Neural progenitor cell (in vitro differentiated cells): ENCODE measurements at places on chromosomes 11 and 22. TPM values are rescaled to one million over a fixed set of nuclear protein-coding genes. Genes with fewer than 3 reads are reported as not detected.

The IGHMBP2 gene
- 13.6 and 16.5 TPM in 2 replicates for total RNA-seq

The B4GAT1 gene
- 40.9 and 57.1 TPM in 2 replicates for total RNA-seq

The MPZL2 gene
- 1.9 and 2.3 TPM in 2 replicates for total RNA-seq

The PLEKHA7 gene
- 20.3 and 24.0 TPM in 2 replicates for total RNA-seq

DNA sequence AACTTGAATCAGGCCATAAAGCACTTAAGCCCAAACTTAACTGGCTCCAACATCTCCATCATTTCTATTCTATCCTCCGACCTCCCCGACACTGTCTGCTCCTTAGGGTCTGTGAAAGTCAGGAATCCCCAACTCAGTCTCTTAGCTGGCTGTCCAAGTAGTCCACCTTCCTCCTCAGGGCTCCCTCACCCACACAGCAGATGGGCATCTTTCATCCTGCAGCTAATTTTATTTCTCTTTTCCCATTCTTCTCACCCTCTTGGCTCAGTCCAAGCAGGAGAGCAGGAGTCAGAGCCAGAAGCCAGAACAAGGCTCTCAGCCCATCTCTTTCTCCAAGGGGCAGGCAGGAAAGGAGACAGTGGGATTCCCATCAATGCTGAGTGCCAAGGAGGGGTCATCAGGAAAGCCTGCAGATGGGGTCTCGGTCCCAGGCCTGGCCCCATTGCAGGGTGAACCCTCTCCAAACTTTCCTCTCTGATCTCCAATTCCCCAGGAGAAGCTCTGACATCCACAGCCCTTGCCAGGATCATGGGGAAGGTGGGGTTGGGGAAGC lies 40.4 kb upstream of the JAM3 start:
- no peak for DNase-seq

GRCh38 chr22:43094551-43094950 lies 5.4 kb upstream of the TTLL1 start:
- no peak for DNase-seq

DNA sequence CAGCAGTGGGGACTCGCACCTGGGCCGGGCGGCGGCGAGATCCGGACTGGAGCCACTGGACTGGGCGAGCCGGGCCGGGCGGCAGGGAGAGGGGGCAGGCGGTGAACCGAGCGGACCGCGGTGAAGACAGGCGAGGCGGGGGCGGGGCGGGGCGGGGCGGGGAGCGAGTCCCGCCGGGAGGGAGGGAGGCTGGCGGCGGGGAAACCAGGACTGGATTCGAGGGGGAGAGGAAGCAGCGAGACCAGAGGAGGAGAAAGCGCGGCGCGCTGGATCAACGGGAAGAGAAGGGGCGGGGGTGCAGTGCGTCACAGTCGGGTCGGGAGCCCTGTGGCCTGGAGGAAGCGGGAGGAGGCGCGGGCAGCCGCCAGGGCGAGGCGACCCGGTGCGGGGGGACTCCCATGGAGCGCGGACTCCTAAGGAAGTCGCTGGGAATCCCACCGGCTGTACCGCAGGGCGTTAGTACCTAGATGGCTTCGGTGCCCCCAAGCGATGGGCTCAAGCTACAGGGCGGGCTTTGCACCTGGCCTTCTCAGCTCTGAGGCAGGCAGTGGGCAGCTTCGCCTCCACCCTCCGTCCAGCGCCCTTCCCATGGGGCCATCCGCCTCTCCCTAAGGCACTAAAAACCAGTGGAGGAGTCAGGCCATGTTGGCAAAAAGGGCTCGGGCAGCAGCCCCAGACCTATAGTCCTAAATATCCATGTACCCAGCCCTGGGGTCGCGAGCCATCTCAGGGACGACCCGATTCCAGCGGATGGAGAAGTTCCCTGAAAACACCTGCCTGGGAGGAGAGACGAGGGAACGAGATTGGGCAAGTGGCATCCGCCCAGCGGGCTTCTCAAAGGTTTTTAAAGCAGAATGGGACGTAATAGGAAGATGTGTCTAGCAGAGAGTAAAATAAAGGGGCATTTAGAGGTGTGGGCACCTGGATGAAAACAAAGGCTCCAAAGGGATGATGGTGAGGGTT lies at the start of gene TMEM121B:
TMEM121B (minus strand) TSS at position 128 of the 963 bp plus-strand sequence. CDS start 233 bp downstream, outside the sequence.
- DNase-seq: peak; percentile 96

- no peak for DNase-seq
Measured at GRCh38 chr11:56700914-56701485, 2.1 kb downstream of the OR9G1 start.

DNA sequence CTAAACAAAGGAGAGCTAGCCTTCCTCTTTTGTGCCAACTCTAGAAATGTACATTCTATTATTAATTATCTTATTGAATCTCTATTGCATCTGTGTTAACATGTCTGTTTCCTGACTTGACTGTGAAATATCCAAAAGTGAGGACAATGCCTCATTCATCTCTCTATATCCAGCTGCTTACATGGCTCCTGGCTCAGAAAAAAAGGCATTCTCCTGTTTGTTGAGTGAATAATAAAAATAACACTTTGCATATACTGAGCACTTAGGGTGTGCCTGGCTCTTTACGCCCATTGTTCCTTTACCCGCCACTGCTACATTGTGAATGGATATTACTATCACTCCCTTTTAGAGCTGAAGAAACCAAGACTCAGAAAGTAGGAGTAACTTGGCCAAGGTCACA lies 19.9 kb downstream of the NRXN2 start:
- no peak for DNase-seq

DNA sequence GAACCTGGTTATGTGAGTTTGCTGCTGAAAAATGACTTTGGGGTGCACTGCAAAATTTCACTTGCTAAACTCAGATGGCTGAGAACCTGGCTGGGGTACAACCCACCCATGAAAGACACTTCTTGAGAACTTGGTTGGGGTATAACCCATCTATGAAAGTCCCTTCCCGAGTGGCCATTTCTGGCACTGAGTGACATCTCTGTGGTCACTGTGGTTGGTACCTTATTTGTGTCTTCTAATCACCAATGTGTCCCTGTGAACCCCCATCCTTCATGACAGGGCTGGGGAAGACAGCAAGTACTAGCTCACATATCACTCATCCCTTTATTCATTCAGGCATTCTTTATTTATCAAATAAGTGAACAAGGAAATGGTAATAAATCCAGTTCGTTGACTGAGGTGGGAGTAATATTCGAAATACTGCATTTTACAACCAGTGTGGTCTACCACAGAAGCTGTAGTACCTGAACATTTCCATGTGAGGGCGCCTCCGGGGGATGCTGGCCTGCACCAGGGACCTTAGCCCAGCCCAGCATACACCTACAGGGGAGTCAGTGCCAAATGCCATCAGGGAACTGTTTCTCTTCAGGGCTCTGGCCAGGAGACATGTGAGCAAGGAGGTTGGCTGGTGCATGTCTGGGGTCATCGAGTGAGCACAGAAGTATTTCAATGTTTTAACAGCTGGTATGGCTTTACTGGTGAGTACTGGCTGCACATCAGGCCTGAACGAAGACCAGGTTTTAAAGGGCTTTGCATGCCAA lies 122.1 kb downstream of the CSNK2A3 start:
- DNase-seq: peak; percentile 65
